GM23248 (cell line): ENCODE measurements at places on chromosomes 4 and X. TPM values are rescaled to one million over a fixed set of nuclear protein-coding genes. Genes with fewer than 3 reads are reported as not detected.

The FAM114A1 gene
- polyA plus RNA-seq: 237 and 238 TPM in 2 replicates

The RGN gene
- polyA plus RNA-seq: 2.4 and 5.0 TPM in 2 replicates

The ANKRD50 gene
- polyA plus RNA-seq: 5.4 and 6.2 TPM in 2 replicates

The HSFX4 gene
- polyA plus RNA-seq: not detected in 2 replicates

The DGAT2L6 gene
- polyA plus RNA-seq: not detected in 2 replicates

The SUV39H1 gene
- 6.0 TPM in 2 replicates for polyA plus RNA-seq

The DIAPH2 gene
- polyA plus RNA-seq: 7.4 and 8.1 TPM in 2 replicates

The RIPPLY1 gene
- polyA plus RNA-seq: not detected in 2 replicates

The F9 gene
- polyA plus RNA-seq: not detected in 2 replicates

The ACE2 gene
- polyA plus RNA-seq: not detected in 2 replicates

The PHKA1 gene
- 1.4 and 1.6 TPM in 2 replicates for polyA plus RNA-seq

The FAM149A gene
- polyA plus RNA-seq: 0.94 and 1.2 TPM in 2 replicates

The MSANTD1 gene
- polyA plus RNA-seq: 0.08 TPM in 1 of 2 replicates, not detected in the other

The CXorf65 gene
- not detected in 2 replicates for polyA plus RNA-seq

The FRMD7 gene
- not detected in 2 replicates for polyA plus RNA-seq

The SYTL5 gene
- polyA plus RNA-seq: not detected in 2 replicates

The SULT1E1 gene
- not detected in 2 replicates for polyA plus RNA-seq

The HHIP gene
- 0.06 and 0.33 TPM in 2 replicates for polyA plus RNA-seq

The DKK2 gene
- polyA plus RNA-seq: 3.1 and 3.2 TPM in 2 replicates
